NCI-H1417 treated with DMSO at 0.1 percent for 48 hours (cell line): ENCODE measurements at places on chromosomes 16 and 17.
A peak's percentile ranks its signal among the peaks of the same experiment; 100 is the strongest.

GRCh38 chr17:321386-321941 is 31.1 kb downstream of the RPH3AL start:
- DNase-seq: no peak

DNA sequence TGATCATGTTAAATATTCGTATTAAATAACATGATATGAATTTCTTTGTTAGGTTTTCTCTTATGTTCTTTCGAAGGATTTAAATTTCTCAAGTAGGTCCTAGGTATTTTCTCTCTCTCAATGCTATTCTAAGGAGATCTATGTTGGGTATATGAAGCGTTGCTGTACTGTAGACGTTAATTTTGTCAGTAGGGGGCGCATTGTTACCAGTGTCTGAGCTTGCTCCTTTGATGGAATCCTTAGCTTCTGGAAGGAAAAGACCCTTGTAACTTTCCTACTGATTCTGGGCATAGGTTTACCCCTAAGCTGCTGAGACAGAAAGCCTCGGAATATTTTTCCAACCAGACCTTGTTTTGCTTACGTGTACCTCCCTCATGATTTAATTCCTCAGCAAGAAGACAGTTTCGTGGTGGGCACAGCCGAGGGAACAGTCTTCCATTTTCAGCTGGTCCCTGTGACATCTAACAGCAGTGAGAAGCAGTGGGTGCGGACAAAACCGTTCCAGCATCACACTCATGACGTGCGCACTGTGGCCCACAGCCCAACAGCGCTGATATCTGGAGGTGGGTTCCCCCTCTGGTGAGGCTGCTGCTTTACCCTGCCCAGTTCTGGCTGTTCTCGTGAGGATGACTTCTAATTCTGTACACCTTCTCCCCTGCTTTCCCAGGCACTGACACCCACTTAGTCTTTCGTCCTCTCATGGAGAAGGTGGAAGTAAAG is 17.9 kb downstream of the UTP4 start:
- peak; percentile 15 for DNase-seq

- no peak for DNase-seq
Observed at GRCh38 chr17:28538296-28538895, 14.0 kb downstream of the UNC119 start.

- DNase-seq: no peak
Observed at GRCh38 chr17:48954300-48954755, 9.7 kb upstream of the SNF8 start.

DNA sequence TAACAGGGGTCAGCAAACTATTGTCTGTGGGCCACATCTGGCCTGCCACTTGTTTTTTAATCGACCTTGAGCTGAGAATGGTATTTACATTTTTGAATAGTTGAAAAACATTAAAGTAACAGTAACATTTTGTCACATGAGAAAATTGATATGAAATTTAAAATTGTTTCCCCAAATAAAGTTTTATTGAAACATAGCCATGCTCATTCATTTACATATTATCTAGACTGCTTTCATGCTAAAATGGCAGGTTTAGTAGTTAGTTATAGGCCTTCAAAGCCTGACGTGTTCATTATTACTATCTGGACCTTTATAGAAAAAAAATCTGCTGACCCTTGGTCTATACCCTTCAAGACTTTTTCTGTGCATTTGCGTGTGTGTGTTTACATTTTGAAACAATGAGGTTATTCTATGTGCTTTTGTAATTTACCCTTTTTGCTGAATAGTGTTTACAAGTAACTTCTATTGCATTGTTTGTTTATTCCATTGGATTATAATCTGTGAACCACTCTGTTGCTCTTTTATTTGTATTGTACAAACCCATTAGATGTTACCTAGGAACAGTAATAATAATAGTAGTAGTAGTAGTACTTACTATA is 37.1 kb downstream of the FTO start:
- DNase-seq: no peak

- no peak for DNase-seq
Observed at GRCh38 chr17:43662413-43663141, 855 bp upstream of the MEOX1 start.

- no peak for DNase-seq
Observed at GRCh38 chr17:79788455-79788854, 8.4 kb downstream of the CBX8 start.
